Stimulated activated CD4-positive, alpha-beta T cell treated with anti-CD3 and anti-CD28 coated beads, Interleukin-4, amount 100 ng/mL, for 48 hours (primary cell): ENCODE measurements at places on chromosomes 7 and 10.

DNA sequence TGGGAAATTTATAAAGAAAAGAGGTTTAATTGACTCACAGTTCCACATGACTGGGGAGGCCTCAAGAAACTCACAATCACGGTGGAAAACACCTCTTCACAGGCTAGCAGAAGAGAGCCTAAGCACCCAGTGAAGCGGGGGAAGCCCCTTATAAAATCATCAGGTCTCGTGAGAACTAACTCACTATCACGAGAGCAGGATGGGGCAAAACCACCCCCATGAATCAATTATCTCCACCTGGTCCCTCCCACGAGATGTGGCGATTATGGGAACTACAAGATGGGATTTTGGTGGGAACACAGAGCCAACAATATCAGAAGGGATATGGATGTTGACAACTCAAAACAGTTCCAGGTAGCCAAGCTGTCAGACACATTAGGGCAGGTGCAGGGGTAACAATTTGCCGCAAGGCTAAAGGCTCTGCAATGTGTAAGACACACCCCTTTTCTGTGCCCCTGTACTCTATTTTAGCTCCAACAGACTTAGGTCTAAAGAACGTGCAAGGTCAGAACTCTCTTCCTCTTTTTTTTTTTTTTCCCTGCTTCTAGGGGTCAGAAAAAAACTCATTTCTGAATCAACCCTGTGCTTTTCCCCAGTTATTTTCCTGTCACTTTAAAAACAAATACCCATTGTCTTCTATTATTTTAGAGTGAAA, 30.7 kb upstream of the RBM20 start:
- DNase-seq = peak; percentile 34

- DNase-seq = no peak
These were observed 18.1 kb upstream of the OIT3 start for GRCh38 chr10:72875250-72876055.

GRCh38 chr10:18312374-18313139, 172.3 kb downstream of the CACNB2 start:
- DNase-seq = no peak

GRCh38 chr7:29920491-29920890, 69.1 kb downstream of the SCRN1 start:
- DNase-seq = no peak

GRCh38 chr7:5229451-5230264, 39.6 kb downstream of the WIPI2 start:
- no peak for DNase-seq

GRCh38 chr7:142583446-142583845, 165.8 kb upstream of the PRSS1 start:
- peak; percentile 8 for DNase-seq

GRCh38 chr10:117004227-117005025, 561 bp downstream of the SHTN1 start:
- no peak for DNase-seq

DNA sequence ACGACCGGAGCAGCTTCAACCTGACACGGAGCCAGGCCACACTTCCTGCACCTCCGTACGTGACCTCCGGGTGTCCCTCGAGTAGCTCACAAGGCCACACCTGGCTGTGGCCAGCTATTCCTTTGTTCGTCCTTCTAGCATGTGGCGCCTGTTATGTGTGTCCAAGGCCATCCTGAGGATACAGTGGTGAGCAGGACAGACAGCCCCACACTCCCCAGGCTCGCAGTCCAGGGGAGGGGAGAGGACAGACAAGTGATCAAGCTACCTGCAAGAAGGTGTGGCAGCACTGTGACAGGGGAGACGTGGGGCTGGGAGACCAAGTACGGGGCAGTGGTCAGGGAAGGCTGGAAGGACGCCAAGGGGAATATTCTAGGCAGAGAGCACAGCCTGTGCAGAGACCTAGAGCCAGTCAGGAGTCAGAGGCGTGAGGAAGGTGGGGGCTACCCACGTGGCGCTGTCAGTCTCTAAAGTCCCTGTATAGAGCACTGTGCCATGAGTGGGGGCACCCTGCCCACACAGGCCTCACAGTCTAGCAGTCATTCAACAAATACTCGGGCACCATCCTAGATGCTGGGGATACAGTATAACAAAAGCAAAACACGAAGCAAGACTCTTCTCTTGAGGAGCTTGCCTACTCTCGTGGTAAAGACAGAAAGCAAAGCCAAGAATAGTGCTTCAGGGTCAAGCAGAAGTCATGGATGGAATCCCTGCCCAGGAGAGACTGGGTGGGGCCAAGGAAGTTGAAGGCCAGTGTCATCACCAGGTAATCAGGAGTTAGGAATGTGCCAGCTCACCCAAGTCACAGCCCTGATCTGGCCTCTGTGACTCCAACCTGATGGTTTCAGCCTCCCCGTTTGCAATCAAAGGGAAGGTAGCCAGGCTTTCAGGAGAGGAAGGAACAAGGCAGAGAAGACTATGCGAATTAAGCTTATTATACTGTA, 58.6 kb downstream of the PROSER2 start:
- DNase-seq = no peak

- DNase-seq = no peak
These were observed 14.4 kb downstream of the FGFR2 start for GRCh38 chr10:121583857-121584256.

DNA sequence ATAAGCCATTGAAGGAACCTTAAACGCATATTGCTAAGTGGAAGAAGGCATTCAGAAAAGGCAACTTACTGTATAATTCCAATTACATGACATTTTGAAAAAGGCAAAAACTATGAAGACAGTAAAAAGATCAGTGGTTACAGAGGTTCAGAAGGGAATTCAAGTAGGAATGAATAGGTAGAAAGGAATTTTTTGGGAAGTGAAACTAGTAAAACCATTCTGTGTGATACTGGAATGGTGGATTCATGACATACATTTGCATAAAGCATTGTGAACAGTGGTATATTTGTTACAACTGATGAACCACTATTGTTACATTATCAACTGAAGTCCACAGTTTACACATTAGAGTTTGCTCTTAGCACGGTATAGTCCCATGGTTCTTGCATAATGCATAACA, 114.2 kb upstream of the GPR22 start:
- DNase-seq = no peak

DNA sequence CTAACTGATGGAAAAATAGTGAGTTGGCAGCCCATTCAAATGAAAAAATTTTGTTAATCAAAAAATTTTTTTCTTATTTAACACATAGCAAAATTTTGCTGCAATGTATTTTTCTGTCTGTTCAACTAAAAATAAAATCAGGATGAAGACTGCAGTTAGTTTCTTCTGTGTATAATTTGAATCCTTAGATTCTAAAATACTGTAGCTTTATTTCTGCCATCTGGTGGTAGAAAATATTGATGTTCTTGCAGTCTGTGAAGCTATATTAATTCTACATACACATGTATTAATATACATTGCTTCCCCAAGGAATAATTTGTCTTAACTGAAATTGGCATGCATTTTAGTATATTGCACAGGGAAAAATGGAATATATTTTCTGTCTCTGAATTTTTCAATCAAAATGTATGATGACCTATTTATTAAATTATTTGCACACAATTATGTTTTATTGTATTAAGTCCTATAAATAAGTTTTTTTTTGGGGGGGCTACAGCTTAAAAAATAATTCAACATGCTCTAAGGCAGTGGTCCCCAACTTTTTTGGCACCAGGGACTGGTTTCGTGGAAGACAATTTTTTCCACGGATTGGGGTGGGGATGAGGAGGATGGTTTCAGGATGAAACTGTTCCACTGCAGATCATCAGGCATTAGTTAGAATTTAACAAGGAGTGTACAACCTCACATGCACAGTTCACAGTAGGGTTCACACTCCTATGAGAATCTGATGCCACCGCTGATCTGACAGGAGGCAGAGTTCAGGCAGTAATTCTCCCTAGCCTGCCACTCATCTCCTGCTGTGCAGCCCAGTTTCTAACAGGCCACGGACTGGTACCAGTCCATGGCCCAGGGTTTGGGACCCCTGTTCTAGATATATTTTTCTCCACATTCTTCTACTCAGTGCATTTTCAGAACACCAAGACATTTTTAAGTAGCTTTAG, 119.4 kb downstream of the GNAT3 start:
- no peak for DNase-seq

DNA sequence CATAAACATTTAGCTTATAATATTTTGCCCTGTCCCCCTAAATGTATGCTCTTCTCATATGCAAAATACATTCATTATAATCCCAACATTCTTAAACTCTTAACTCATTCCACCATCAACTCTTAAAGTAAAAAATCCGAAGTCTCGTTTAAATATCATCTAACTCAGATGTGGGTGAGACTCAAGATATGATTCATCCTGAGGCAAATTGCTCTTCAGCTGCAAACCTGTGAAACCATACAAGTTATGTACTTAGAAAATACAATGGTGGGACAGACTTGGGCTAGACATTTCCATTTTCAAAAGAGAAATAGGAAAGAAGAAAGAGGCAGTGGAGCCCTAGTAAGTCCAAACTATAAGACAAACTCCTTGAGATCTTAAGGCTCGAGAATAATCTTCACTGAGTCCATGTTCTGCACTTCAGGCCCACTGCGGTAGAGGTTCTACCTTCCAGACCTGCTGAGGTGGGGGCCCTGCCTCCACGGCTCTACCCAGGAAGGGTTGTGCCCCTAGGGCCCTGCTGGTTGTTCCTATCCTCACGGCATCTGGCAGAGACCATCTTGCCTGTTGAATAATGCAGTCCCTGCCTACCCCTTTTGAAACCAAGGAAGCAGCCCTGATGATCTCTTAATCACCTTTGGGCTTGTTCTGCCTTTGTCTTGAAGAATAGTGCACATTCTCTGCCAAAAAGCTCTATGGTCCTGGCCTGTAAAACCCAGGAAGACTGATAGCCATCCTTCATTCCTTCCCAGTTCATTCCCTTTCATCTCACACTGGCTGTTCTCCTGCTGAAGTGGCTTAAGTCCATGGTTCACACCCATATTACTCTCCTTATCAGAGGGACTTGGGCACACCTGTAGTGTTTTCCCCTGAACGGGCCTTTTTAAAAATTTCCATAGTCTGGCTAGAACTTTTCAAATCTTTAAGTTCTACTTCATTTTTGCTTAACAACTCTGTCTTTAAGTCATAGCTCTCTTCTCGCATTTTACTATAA, 37.3 kb downstream of the INPP5F start:
- no peak for DNase-seq

GRCh38 chr10:78626471-78626870, 442.3 kb upstream of the ZMIZ1 start:
- no peak for DNase-seq

GRCh38 chr10:49633327-49634068, 19.7 kb downstream of the CHAT start:
- DNase-seq = no peak

GRCh38 chr7:107563081-107563774, 492 bp downstream of the COG5 start:
- DNase-seq = no peak

- DNase-seq = no peak
These were observed 56.5 kb downstream of the LMBR1 start for GRCh38 chr7:156836443-156836842.

DNA sequence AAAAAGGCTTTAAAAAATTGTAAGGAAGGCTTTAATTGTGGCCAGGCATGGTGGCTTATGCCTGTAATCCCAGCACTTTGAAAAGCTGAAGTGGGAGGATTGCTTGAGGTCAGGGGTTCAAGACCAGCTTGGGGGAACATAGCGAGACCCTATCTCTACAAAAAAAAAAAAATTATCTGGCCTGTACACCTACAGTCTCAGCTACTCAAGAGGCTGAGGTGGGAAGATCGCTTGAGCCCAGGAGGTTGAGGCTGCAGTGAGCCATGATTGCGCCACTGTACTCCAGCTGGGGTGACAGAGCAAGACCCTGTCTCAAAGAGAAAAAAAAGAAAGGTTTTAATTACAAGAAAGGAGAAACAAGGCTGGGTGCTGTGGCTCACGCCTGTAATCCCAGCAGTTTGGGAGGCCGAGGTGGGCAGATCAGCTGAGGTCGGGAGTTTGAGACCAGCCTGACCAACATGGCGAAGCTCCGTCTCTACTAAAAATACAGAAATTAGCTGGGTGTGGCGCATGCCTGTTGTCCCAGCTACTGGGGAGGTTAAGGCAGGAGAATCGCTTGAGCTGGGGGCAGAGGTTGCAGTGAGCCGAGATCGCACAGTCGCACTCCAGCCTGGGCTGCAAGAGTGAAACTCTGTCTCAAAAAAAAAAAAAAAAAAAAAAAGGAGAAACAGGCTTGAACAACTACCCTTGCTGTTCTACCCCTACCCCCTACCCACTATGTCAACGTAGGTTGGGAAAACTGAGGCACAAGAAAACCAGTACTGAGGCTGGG, 83.7 kb downstream of the CARD11 start:
- no peak for DNase-seq

DNA sequence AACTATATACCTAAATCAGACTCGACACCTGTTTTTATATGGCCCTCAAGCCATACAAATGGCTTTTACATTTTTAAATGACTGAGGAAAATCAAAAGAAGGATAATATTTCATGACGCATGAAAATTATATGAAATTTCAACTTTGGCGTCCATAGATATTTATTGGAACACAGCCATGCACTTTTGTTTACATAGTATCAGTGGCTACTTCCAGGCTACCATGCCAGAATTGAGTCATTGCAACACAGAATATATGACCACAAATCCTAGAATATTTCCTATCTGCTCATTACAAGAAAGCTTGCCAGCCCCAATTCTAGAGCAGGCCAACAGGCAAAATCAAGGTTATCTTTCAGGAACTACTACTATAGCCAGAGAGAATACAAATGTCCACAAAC, 29.3 kb downstream of the AFAP1L2 start:
- no peak for DNase-seq

DNA sequence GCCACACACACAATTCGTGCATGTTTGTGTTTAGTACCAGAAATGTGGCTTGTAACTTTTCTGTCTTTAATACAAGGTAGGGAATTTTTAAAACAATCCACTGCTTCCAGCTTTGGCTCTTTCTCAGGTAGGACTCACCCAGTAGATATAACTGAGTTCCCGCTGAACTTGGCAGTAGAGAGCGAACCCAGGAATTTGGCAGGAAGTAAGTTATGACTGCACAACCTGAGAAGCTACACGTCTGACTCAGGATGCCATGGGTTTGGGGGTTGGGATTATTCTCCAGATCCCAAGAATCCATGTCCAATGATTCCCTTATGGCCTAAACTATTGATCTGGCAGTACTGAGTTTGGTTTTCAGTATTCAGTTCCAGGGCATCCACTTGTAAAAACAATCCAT, 499.7 kb downstream of the CALN1 start:
- no peak for DNase-seq

- DNase-seq = peak; percentile 42
These were observed 8.7 kb upstream of the GLRX3 start for GRCh38 chr10:130127364-130128061.

DNA sequence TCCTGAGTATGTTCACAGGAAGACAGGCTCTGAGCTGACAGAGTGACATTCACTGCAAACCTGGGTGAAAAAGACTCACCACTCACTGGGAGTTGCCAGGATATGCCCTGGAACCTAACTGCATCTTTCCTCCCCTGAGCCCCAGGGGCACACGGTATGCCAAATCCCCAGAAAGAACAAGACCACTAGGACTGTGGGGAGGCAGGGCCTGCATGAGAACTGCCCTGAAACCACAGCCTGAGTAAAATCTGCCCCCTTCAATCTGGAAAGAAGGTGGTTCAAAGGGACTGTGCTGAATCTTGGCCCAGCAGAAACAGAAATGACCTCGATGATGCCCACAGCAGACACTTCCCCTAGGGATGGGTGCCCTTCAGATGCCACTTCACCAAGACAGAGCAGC, 6.5 kb downstream of the FAM53B start:
- DNase-seq = no peak

- no peak for DNase-seq
These were observed 21.9 kb upstream of the FOXP2 start for GRCh38 chr7:114392686-114393085.
